Breast epithelium (tissue), 4 donors: ENCODE measurements at places on chromosomes 7 and 10.

- H3K4me3 ChIP-seq = no peak overlapping the region
- no peaks in the 10 kb centered on the region for H3K4me1 ChIP-seq
- DNase-seq = no peak
- no peaks in the 10 kb centered on the region for H3K36me3 ChIP-seq
These were observed 44.2 kb upstream of the SLC35G1 start for GRCh38 chr10:93849593-93849992.

DNA sequence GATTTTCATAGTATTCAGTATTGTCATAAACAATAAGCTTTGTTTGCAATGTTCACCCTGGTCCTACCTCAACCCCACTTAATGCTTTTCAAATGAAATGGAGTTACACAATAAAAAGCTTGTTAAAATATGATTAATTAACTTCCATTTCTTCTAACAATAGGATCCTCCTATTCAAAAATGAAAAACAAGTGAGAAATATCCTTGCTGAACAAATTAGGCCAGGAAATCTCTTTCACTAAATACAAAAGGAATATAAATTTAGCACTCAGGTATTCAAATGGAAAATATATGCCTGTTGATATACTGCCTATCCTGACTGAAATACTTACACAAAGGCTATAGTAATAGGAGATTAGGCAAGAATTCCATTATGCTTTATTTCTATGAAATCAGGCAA is 323.4 kb upstream of the GRM3 start:
- DNase-seq = no peak
- H3K4me3 ChIP-seq = no peak overlapping the region
- H3K27me3 ChIP-seq = no peaks in the 10 kb centered on the region
- H3K4me1 ChIP-seq = no peaks in the 10 kb centered on the region

GRCh38 chr10:112510384-112510783 is 63.4 kb downstream of the VTI1A start:
- no peaks in the 10 kb centered on the region for H3K36me3 ChIP-seq
- DNase-seq = no peak
- no peaks in the 10 kb centered on the region for H3K27me3 ChIP-seq
- no peak overlapping the region for H3K4me3 ChIP-seq
- H3K4me1 ChIP-seq = no peaks in the 10 kb centered on the region

DNA sequence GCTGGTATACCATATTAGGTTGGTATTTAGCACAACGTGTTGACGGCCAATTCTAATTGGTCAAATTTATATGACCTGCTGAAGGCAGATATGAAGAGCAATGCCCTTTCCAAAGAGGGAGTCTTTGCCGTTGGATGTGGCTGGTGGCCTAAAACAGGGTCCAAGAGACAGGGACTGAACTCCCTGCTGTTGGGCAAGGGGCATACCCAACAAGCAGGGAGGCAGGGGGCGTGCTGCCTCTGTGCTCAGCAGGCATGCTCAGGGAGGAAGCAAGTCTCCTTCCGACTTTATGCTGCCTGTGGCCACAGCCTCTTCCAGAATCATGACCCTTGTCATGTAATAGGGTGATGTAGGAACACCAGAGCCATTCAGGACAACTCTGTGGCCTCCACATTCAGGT is 167.7 kb upstream of the NPVF start:
- H3K4me3 ChIP-seq = no peak overlapping the region
- no peaks in the 10 kb centered on the region for H3K27me3 ChIP-seq
- H3K36me3 ChIP-seq = no peaks in the 10 kb centered on the region
- no peak for DNase-seq

DNA sequence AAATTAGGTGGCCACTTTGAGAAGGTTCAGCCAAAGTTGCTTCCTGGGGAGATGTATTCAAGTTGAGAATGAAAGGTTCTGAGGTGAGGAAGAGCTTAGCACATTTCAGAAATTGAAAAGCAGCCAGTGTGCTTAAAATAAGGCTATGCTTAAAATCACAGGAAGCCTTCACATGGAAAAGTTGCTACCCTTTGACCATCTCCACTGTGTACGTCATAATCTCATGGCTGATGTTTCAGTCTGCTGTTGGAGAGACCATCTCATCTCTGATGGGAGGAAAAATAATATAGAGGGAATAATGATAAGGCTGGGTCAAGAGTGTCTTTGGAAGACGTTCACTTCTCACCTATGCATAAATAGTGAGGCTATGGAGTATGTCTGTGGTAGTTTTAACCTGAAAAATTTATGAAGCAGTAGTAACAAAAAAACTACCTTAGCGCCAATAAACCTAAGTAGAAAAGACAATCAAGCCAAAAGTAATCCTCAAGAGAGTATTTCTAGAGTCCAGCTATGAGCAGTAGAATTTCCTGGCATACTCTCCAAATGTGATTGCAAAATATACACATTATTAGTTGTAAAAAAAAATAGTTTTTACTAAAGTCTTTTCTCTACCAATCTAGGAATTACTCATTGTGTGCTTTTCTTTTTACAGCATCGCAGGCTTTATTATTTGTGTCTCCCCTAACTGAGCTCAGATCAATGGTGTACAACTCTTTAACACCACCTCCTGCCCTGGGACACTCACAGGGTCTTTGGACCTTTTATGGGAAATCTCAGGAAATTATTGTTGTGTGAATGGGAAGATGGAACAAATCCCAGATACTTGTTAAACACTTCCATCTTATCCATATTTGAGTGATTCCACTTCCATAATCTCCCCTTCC is 435.2 kb upstream of the LRGUK start:
- H3K4me3 ChIP-seq = no peak overlapping the region
- H3K4me1 ChIP-seq = no peaks in the 10 kb centered on the region
- DNase-seq = no peak
- no peaks in the 10 kb centered on the region for H3K27me3 ChIP-seq
- H3K27ac ChIP-seq = no peak overlapping the region

- H3K27ac ChIP-seq = no peak overlapping the region
- H3K36me3 ChIP-seq = no peaks in the 10 kb centered on the region
- H3K4me1 ChIP-seq = no peaks in the 10 kb centered on the region
- H3K27me3 ChIP-seq = no peaks in the 10 kb centered on the region
- DNase-seq = no peak
- no peak overlapping the region for H3K4me3 ChIP-seq
These were observed 193.1 kb upstream of the IMMP2L start for GRCh38 chr7:111755383-111755782.

DNA sequence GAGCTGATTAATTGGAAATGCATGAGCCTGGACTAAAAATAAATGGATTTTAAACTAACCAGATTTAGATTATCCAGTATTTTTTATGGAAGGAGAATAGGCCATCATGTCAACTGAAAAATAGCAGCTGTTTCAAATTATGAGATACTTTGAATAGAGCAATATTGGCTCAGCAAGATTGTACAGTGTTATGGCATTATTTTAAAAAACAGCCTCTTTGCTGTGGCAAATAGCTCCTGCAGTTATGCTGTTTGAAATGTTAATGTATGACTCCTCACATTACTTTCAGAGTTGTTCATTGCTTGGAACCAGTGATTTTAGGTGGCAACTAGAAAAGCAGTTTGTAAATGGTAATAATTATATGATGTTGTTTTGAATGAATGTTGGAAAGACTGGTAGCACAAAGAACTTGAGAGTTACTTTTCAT is 244.5 kb downstream of the KIAA1217 start:
- H3K4me3 ChIP-seq = peak overlapping the region; percentile 16
- no peaks in the 10 kb centered on the region for H3K27me3 ChIP-seq
- DNase-seq = no peak

DNA sequence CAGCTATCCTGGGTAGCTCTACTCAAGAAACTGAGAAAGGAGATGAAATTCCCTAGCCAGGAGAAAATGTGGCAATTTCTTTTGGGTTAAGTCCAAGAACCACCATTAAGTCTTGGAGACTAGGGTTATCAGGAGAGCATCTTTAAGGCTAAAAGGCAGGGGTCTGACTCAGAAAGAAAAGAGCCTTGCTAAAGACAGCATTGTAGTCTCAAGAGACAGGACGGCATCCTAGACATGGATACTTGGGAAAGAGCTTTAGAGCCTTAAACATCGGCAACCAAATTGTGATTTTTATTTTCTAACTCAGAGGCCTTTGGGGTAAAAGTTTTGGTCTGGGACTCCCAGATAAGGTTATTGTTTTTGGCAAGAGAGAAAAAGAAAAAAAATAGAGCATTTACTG is 83.1 kb downstream of the FAS start:
- DNase-seq = no peak
- no peaks in the 10 kb centered on the region for H3K27me3 ChIP-seq
- H3K4me1 ChIP-seq = no peaks in the 10 kb centered on the region

GRCh38 chr7:44201813-44202212 is 1.0 kb downstream of the YKT6 start:
- H3K4me1 ChIP-seq = peaks cover 6% of the 10 kb centered on the region
- no peak for DNase-seq
- no peaks in the 10 kb centered on the region for H3K36me3 ChIP-seq

- H3K27ac ChIP-seq = no peak overlapping the region
- H3K36me3 ChIP-seq = no peaks in the 10 kb centered on the region
- no peaks in the 10 kb centered on the region for H3K4me1 ChIP-seq
- DNase-seq = no peak
- H3K4me3 ChIP-seq = no peak overlapping the region
- no peaks in the 10 kb centered on the region for H3K27me3 ChIP-seq
These were observed 13.6 kb upstream of the STAMBPL1 start for GRCh38 chr10:88866454-88866853.

GRCh38 chr7:91424371-91424770 is 160.1 kb downstream of the FZD1 start:
- H3K27ac ChIP-seq = no peak overlapping the region
- H3K27me3 ChIP-seq = no peaks in the 10 kb centered on the region
- H3K4me1 ChIP-seq = no peaks in the 10 kb centered on the region
- no peak overlapping the region for H3K4me3 ChIP-seq
- H3K36me3 ChIP-seq = no peaks in the 10 kb centered on the region
- no peak for DNase-seq

DNA sequence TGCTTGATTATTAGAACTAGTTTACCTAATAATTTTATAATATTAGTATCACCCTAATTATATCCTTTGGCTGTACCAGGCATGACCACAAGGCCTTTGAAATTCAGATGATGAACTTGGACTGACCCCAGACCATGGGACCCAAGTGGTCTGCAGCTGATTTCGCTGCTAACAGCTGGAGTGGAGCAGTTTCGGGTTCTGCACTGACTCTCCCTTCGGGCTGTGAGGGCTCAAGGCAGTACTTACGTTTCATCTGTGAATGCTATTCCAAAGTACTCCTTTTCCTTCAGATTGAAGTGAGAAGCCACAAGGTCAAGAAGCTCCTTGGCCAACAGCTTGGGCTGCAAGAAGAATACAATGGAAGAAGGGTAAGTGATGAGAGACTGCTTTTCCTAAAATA is 223.8 kb downstream of the PRPF18 start:
- H3K27ac ChIP-seq = no peak overlapping the region
- no peak for DNase-seq
- H3K4me3 ChIP-seq = no peak overlapping the region
- H3K4me1 ChIP-seq = no peaks in the 10 kb centered on the region
- H3K27me3 ChIP-seq = no peaks in the 10 kb centered on the region
- no peaks in the 10 kb centered on the region for H3K36me3 ChIP-seq

GRCh38 chr7:86645225-86645608 is 1.5 kb downstream of the GRM3 start:
- H3K36me3 ChIP-seq = no peaks in the 10 kb centered on the region
- H3K27me3 ChIP-seq = peaks cover 3% of the 10 kb centered on the region
- H3K27ac ChIP-seq = no peak overlapping the region
- DNase-seq = no peak
- H3K4me3 ChIP-seq = no peak overlapping the region

- no peak overlapping the region for H3K4me3 ChIP-seq
- no peaks in the 10 kb centered on the region for H3K36me3 ChIP-seq
- no peaks in the 10 kb centered on the region for H3K4me1 ChIP-seq
- H3K27me3 ChIP-seq = no peaks in the 10 kb centered on the region
- no peak overlapping the region for H3K27ac ChIP-seq
These were observed 56.6 kb downstream of the ELMO1 start for GRCh38 chr7:37391791-37392672.

GRCh38 chr10:129901389-129902006 is 62.6 kb downstream of the EBF3 start:
- DNase-seq = no peak
- no peaks in the 10 kb centered on the region for H3K36me3 ChIP-seq
- H3K27me3 ChIP-seq = no peaks in the 10 kb centered on the region
- H3K27ac ChIP-seq = no peak overlapping the region
- no peaks in the 10 kb centered on the region for H3K4me1 ChIP-seq

- H3K4me3 ChIP-seq = no peak overlapping the region
- H3K27ac ChIP-seq = peak overlapping the region; percentile 45
- H3K27me3 ChIP-seq = no peaks in the 10 kb centered on the region
- H3K36me3 ChIP-seq = no peaks in the 10 kb centered on the region
- H3K4me1 ChIP-seq = no peaks in the 10 kb centered on the region
- DNase-seq = no peak
These were observed 14.7 kb downstream of the CYTH3 start for GRCh38 chr7:6257675-6258074.

DNA sequence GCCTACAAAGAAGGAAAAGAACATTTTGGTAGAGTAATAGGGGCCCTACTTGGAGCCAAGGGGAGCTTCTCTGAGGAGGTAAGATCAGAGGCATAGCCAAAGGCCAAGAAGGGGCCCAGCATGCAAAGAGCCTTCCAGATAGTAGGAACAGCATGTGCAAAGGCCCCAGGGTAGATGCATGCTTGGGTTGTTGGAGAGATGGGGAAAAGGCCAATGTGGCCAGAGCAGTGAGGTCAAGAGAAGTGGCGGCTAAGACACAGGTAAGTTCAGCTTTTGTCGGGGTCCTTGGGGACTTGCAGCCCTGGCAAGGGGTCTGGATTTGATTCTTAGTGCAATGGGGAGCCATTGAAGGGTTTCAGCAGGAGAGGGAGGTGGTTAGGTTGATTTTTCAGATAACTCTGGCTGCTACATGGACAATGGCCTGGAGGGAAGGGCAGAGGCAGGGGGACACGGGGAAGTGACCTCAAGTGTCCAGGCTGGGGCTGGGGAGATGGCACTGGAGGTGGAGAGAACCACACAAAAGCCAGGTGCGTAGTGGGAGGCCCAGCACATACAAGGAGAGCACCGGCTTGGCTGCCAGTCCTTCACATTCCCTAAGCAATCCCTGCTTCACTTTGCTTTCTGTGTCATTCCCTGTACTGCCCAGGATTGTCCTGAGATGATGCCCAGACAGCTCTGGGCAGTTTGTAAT is 16.5 kb downstream of the GRID1 start:
- H3K27ac ChIP-seq = no peak overlapping the region
- DNase-seq = no peak
- H3K27me3 ChIP-seq = no peaks in the 10 kb centered on the region
- no peaks in the 10 kb centered on the region for H3K36me3 ChIP-seq
- no peaks in the 10 kb centered on the region for H3K4me1 ChIP-seq
- H3K4me3 ChIP-seq = no peak overlapping the region

- no peaks in the 10 kb centered on the region for H3K4me1 ChIP-seq
- no peak overlapping the region for H3K27ac ChIP-seq
- DNase-seq = no peak
- no peaks in the 10 kb centered on the region for H3K36me3 ChIP-seq
- no peaks in the 10 kb centered on the region for H3K27me3 ChIP-seq
These were observed 34.0 kb downstream of the FOXL3 start for GRCh38 chr7:324011-324410.

DNA sequence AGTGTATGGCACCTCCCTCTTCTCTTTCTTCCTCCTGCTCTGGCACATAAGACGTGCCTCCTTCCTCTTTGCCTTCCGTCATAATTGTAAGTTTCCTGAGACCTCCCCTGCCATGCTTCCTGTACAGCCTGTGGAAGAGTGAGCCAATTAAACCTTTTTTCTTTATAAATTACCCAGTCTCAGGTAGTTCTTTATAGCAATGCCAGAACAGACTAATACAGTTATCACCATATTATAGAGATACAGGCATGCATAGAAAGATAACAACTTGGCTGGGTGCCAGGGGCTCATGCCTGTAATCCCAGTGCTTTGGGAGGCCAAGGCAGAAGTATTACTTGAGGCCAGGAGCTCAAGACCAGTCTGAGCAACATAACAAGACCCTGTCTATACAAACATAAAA is 53.2 kb downstream of the GCC1 start:
- H3K27me3 ChIP-seq = no peaks in the 10 kb centered on the region
- H3K4me3 ChIP-seq = no peak overlapping the region
- H3K27ac ChIP-seq = no peak overlapping the region
- no peaks in the 10 kb centered on the region for H3K36me3 ChIP-seq
- DNase-seq = no peak
